ENCODE measurements at places on chromosomes 2 and 18. TPM values are rescaled to one million over a fixed set of nuclear protein-coding genes. Genes with fewer than 3 reads are reported as not detected.

CD226 gene
- 0.77 TPM for total RNA-seq

DNA sequence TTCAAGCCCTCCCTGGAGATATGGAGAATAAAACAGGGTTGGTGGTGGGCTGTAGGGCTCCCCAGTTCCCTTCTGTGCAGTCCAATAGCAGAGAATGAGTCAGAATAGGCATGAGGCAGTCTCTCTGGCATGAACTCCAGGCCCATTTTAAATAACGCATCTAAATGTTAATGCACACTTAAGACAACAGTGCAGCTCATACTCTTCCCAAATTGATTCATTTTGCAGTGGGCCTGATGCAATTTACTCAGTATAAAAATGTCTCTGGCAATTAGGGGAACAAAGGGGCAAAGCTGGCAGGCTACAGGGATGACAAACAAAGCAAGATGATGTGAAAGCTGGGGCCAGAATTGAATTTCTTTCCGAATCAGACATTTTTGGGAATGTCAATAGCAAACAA, 402.8 kb downstream of the CLIP4 start:
- no peak for DNase-seq

- no peak for DNase-seq
Observed at GRCh38 chr2:221203856-221204255, 368.2 kb downstream of the EPHA4 start.

DNA sequence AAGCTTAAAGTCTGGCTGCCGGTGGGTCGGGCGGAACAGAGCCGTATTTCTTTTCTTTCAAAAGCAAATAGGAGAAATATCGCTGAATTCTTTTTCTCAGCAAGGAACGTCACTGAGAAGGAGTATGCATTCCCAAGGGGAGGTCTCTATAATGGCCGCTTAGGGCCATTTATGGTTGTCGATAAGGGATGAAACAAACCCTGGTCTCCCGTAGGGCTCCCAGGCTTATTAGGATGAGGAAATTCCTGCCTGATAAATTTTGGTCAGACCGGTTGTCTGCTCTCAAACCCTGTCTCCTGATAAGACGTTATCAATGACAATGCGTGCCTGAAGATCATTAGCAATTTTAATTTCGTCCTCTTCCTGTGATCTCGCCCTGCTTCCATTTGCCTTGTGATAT, 227.7 kb upstream of the ZEB2 start:
- DNase-seq: no peak

- no peak for DNase-seq
Observed at GRCh38 chr2:137897082-137897481, 67.2 kb upstream of the HNMT start.

CHRNG gene
- not detected for total RNA-seq

FZD7 gene
- 12.7 TPM for total RNA-seq

DNA sequence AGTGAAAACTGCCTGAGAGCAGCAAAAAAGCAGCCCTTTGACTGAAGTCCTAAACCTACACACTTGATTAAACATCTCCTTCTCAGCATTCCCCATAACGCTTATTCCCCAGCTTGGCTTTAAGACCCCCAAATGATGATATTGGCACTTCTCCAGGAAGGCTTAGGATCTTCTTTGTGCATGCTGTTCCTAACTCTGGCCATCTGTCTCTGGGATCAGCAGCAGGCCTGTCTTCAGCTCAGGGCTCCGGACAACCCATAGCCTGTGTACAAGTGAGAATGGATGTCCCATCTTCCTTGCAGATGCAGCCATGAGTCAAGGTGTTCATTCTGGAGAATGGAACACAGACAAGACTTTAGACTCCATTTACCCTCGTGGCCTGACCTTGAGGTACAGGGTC, 81.6 kb upstream of the TMEM17 start:
- no peak for DNase-seq

TPRKB gene
- 68.5 TPM for total RNA-seq

DNA sequence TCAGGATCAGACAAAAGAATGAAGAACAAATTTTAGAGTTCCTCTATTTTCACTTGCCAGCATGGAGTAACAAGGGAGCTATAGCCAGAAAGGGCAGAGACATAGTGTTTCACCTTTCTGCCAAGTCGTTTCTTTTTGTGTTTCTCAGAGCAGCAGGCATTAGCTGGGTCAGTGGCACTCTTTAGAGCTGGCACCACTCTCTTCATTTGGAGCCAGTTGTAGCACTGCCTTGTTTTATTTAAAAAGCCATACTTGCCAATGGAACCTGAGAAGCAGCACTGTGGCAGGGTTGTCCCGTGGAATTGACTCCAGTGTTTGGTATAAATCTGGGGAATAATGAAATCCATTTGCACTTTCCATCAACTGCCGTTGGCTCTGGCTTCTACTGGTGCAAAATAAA, 64.0 kb downstream of the LRRTM4 start:
- DNase-seq: no peak

CUL3 gene
- 52.9 TPM for total RNA-seq

FABP1 gene
- total RNA-seq: not detected

SERPINB7 gene
- total RNA-seq: 0.21 TPM

GRCh38 chr2:72143441-72144273, 4.0 kb downstream of the CYP26B1 start:
- no peak for DNase-seq

DNA sequence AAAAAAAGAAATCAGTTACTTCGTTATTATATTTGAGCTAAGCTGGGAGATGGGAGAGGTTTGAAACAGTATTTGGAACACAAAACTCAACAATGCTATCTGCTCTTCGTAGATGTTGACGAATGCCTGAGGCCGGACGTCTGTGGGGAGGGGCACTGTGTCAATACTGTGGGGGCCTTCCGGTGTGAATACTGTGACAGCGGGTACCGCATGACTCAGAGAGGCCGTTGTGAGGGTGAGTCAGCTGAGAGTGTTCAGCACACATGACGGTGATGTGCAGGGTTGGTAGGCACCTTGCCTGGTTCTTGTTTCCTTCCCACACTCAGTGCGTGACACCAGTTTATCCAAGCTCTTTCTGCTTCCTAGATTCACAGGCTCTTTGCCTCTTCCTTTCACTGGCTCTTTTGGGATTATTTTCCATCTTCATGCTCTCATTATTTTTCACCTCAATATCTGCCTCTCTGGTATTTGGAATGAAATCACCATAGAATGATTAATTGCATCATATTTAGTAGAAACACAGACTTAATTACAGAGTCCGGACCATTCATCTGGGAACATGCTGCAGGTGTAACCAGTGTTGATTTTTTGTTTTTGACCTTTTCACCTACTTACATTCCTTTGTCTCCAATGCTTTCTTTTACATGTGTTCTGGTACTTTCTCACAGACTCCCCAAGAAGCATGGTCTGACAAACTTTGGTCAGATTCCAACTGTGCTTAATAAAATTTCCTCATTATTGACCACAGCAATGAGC, 200.6 kb upstream of the RASGRP3 start:
- peak; percentile 67 for DNase-seq

- DNase-seq: peak; percentile 80
Observed at GRCh38 chr2:173568054-173568453, 213.4 kb downstream of the CDCA7 start.

- DNase-seq: peak; percentile 2
Observed at GRCh38 chr18:50038448-50038847, 156.5 kb downstream of the MYO5B start.

- DNase-seq: no peak
Observed at GRCh38 chr2:226798422-226799210, 1.0 kb downstream of the IRS1 start.

DNA sequence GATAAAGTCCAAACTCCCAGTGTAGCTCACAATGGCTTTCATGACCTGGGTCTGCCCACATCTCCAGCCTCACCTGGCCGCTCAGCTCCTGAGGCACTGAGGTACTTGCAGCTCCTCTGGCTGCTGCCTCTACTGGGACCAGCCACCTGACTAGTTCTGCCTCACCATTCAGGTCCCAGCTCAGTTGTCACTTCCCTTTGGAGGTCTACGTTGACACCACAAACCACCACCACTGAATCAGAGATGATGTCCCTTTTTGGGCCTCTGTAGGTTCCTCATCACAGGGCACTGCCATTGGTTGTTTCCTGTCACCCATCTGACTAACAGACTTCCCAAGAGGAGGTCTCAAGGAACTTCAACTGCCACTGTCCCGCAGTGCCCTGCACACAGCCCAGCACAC, 21.2 kb downstream of the SPP2 start:
- no peak for DNase-seq

DNA sequence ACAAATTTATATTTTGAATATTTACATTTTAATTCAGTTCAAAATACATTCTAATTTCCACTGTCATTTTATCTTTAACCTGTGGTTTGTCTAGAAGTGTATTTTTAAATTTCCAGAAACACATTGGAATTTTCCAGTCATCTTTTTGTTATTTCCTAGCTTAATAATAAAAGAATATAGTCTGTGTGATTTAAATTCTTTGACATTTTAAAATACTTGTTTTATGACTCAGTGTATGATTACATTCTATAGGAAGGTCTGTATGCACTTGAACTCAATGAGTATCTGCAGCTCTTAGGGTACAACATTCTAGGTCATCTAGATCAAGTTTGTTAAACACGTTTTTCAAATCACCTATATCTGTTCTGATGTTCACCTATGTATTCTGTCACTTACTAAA, 88.3 kb upstream of the MBOAT2 start:
- DNase-seq: no peak

DNA sequence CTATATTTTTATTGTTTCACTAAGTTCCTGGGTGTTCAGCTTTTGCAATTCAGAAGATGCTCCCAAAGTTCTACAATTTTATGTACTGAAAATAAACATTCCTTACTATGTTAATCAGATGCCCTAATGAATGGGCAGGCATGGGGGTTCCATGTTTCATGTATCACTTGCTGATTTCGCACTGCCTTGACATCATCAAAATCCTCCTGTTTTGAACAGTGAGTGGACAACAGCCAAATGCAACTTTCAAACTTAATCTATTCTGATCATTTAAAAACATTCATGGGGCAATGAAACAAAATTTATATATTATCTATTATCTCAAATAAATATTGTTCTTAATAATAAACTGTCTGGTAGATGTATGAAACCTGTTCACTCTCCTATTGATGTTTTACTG, 43.2 kb downstream of the ZEB2 start:
- DNase-seq: no peak

GPR35 gene
- not detected for total RNA-seq

- no peak for DNase-seq
Observed at GRCh38 chr2:78817430-78817829, 208.1 kb upstream of the REG3G start.

- DNase-seq: peak; percentile 11
Observed at GRCh38 chr18:54684784-54685183, 93.7 kb downstream of the DYNAP start.

- DNase-seq: no peak
Observed at GRCh38 chr2:70472221-70472890, 81.3 kb downstream of the TGFA start.

HOXD12 gene
- 0.42 TPM for total RNA-seq

DNA sequence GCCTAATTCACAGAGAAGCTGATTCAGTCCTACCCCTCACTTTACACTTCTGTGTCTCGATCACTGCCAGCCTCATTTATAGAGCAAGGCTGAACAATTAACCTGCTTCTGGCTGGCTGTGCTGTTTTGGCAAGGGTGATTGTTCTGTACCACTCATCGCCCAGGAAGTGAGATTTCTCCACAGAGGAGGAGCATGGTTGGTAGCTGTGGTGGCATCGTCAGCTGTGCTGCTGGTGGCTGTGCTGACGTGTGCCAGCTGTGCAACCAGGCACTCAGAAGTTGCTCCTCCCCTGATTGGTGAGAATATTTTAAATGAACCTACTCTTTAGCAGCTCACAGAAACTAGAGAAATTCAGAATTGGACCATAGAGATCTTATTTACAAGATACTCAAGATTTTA, 158.3 kb downstream of the EML6 start:
- DNase-seq: no peak

CNDP1 gene
- total RNA-seq: 0.51 TPM

BAZ2B gene
- 37.6 TPM for total RNA-seq

- DNase-seq: no peak
Observed at GRCh38 chr18:55031576-55031975, 72.3 kb upstream of the CCDC68 start.

DNAH6 gene
- total RNA-seq: 12.1 TPM

SATB2 gene
- total RNA-seq: 7.4 TPM

LOXHD1 gene
- not detected for total RNA-seq

SKA1 gene
- total RNA-seq: 23.8 TPM

ACKR3 gene
- not detected for total RNA-seq

GRCh38 chr2:1687254-1687653, 57.1 kb downstream of the PXDN start:
- DNase-seq: no peak

DNA sequence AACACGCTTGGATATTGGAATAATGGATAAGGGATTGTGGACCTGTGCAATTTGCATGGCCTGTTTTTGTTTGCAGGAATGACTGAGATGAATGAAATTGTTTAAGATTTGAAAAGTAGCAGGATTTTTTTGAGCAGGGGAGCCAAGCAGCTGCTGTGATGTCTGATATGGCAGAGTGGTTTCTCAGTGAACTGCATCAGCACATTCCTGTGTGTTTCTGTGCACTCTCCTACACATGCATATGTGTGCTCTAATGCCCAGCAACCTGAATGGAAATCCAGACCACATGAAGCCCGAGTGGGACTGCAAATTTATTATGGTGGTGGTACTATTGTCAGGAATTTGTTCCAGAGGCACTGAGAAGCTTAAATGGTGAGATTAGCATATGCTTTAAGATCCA, 161.7 kb downstream of the PARD3B start:
- no peak for DNase-seq

- no peak for DNase-seq
Observed at GRCh38 chr2:240203788-240204270, 63.4 kb upstream of the OTOS start.

- peak; percentile 97 for DNase-seq
Observed at GRCh38 chr2:57407772-57408201, 638.8 kb upstream of the VRK2 start.

GRCh38 chr2:58137856-58138255, 91.2 kb downstream of the VRK2 start:
- DNase-seq: no peak

- peak; percentile 34 for DNase-seq
Observed at GRCh38 chr2:30225131-30225762, 6.1 kb upstream of the LBH start.

- DNase-seq: no peak
Observed at GRCh38 chr18:24919181-24919797, 432.7 kb downstream of the ZNF521 start.

- DNase-seq: no peak
Observed at GRCh38 chr18:68928762-68929675, 131.1 kb downstream of the CCDC102B start.

PROKR1 gene
- total RNA-seq: 6.9 TPM

GRCh38 chr2:26642429-26642828, 1.3 kb upstream of the CIB4 start:
- DNase-seq: no peak
